CD4-positive, alpha-beta memory T cell (primary cell): ENCODE measurements at places on chromosomes 1 and 21. TPM values are rescaled to one million over a fixed set of nuclear protein-coding genes. Genes with fewer than 3 reads are reported as not detected.

MTARC2 gene
- not detected for polyA plus RNA-seq

CTSS gene
- polyA plus RNA-seq = 172 TPM

ZBTB8B gene
- polyA plus RNA-seq = not detected

FHAD1 gene
- 0.03 TPM for polyA plus RNA-seq

DMRTA2 gene
- not detected for polyA plus RNA-seq

RXFP4 gene
- 0.91 TPM for polyA plus RNA-seq

MSTO1 gene
- polyA plus RNA-seq = 24.5 TPM

YARS1 gene
- 70.0 TPM for polyA plus RNA-seq

GUCA2A gene
- not detected for polyA plus RNA-seq

DNA sequence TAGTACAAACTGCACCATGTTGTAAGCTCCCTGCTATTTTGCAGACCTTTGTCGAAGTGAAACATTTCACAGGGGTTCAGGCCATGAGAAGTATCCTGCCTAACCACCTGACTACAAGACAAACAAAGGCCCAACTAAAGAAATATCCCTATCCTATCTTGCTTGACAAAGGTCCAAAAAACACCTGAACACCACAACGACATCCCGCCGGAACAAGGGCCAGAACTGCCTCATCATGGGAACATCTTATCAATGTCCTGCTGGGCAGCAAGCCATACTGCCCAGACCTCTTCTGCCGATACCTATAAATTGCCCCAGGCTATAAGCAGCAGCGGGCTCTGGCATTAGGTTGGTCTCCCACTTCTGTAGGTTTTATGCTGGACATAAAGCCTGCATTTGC is 12.3 kb downstream of the MYSM1 start:
- no peak for DNase-seq

DNA sequence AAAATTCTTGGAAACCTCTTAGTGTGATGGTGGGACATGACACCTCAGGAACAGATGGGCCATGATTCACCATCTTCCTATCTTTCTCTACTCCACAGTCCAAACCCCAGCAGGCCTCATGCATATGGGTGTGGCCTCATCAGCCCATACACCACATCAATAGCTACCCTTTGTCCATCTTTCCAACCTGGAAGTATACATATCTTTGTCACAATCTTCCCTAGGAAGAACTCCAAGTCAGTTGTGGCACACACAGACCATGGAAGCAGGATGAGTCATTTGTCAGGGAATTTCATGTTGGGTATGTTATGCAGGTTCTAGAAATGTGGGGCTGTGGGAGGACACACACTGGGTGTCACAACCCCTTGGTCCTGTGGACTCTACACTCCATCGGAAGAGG is 30.5 kb upstream of the CLCA4 start:
- DNase-seq = no peak

- DNase-seq = no peak
These were observed 392.5 kb upstream of the ZRANB2 start for GRCh38 chr1:71473331-71473730.

DNA sequence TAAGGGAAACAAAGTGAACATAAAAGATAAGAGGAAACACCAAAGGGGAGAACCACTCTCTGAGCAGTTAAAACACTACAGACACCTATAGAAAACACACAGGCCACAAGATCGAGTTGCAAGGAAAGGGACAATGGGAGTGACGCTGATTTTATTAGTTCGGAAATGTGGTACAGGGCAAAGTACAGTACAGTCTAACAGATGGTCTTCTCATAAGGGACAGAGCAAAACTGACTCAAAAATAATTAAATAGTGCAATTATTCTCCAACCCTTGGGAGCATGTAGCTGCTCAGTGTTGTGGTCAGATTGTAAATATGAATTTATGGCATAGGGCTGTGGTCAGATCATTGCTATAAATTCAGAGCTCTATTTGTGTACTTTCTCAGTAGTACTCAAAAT is 352.0 kb downstream of the USH2A start:
- DNase-seq = no peak

DNA sequence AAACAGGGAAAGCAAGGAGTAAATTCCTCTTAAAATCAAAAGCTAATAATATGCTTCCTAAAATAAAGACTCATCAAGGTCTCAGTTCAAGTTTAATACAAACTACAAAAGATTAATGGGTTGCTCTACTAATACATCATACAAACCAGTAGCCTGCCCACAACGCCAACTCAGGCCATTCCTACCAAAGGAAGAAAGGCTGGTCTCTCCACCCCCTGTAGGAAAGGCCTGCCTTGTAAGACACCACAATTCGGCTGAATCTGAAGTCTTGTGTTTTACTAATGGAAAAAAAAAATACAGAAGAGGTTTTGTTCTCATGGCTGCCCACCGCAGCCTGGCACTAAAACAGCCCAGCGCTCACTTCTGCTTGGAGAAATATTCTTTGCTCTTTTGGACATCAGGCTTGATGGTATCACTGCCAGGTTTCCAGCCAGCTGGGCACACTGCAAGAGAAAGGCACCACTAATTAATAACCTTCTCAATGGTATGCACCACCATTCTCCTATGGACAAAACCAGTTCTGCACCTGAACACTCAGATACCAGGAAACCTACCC is 10.6 kb downstream of the PRDX1 start:
- DNase-seq = no peak

- DNase-seq = no peak
These were observed 17.5 kb upstream of the RNF11 start for GRCh38 chr1:51218570-51218969.
